ENCODE measurements at places on chromosomes 12 and 14.
A peak's percentile ranks its signal among the peaks of the same experiment; 100 is the strongest.

- DNase-seq: no peak
Measured at GRCh38 chr12:69915964-69916363, 90.9 kb downstream of the MYRFL start.

DNA sequence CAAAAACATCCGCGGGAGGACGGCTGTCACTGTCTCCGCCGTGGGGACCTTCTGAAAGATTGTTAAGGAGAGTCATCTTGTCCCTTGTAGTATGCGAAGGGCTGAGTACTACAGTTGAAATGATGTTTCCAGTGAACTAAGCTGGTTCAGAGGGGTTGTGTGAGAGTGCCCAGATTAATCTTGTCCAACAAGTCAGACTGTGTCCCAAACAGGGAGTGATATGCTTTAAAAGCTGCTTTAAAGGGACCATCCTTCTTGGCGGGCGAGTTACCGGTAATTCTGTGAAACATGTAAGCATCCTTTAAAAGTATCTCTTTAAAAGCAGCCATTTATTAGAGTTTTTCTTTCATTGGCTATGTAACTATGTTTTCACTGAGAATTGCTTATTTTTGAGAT is 1.1 kb downstream of the WDR20 start:
- no peak for DNase-seq

GRCh38 chr12:29389295-29389919 is 8.4 kb upstream of the ERGIC2 start:
- no peak for DNase-seq

GRCh38 chr12:1583421-1584078 is 10.8 kb downstream of the FBXL14 start:
- DNase-seq: peak; percentile 70

DNA sequence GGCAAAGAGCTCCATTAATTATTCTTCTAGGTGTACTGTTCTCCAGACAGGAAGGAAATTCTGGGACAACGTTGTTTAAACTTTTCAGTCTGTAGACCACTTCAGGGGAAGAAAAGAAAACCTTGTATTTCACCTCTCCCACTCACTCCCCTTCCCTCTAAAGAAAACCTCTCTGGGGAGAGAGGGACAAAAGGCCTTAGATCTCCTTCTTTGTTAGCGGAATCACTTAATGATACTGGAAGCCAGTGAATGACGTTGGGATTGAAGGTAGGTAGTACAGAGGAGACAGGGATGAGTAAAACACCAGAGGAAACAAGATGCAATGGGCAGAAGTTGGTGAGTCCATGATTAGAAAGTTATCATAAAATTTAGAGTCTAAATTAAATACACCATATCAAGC is 38.7 kb upstream of the SGPP1 start:
- DNase-seq: no peak

- no peak for DNase-seq
Measured at GRCh38 chr14:69005432-69006148, 26.5 kb upstream of the ACTN1 start.

- no peak for DNase-seq
Measured at GRCh38 chr12:107129315-107129930, 36.1 kb upstream of the CRY1 start.

DNA sequence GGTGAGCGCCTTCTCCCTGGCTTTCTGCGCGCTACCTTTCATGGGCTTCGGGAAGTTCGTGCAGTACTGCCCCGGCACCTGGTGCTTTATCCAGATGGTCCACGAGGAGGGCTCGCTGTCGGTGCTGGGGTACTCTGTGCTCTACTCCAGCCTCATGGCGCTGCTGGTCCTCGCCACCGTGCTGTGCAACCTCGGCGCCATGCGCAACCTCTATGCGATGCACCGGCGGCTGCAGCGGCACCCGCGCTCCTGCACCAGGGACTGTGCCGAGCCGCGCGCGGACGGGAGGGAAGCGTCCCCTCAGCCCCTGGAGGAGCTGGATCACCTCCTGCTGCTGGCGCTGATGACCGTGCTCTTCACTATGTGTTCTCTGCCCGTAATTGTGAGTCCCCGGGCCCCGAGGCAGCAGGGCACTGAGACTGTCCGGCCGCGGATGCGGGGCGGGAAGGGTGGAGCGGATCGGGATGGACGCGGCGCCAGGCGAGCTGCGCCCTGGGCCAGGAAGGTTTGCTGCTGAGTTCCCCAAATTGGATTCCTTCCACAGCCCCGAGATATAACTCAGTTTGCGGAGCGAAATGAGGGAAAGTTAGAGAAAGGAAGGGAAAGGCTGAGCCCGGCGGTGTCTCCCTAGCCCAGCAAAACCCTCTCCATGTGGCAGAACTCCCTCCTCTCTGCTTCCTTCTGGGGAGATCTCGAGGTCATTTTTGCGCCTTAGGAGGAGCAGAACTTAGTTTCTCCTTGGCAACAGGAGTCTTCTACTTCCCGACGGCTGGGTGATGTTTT is 972 bp downstream of the PTGDR start:
- DNase-seq: peak; percentile 8

GRCh38 chr14:54669721-54670561 is 103.0 kb downstream of the SAMD4A start:
- no peak for DNase-seq

DNA sequence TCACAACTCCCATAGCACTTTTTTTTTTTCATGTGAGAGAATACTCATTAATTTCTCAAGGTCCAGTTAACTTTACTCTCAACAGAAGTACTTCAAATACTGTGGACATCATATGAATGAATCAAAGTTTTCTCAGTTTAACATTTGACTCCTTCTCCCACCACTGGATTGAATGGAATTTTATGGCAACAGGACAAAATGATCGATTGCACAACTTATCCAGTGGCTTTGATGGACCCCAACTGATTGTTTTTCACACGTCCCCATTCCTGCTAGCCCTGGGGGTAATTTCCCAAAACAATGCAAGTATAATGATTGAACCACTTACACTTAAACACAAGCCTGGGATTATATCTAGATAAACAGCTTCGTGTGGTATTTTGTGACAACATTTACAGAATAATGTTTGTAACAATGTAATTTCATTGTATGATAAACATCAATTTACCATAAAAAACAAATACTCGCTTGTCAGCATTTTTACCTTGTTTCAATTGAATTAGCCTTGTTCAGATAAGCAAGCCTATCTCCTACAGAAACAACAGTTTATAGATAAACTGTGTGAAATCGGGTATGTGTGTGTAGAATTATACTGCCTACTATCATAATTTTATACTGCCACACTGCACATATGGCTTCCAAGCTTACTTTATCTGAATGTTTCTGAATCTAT is 60.9 kb downstream of the SOX5 start:
- no peak for DNase-seq

GRCh38 chr12:105069936-105070702 is 14.1 kb downstream of the ALDH1L2 start:
- no peak for DNase-seq

DNA sequence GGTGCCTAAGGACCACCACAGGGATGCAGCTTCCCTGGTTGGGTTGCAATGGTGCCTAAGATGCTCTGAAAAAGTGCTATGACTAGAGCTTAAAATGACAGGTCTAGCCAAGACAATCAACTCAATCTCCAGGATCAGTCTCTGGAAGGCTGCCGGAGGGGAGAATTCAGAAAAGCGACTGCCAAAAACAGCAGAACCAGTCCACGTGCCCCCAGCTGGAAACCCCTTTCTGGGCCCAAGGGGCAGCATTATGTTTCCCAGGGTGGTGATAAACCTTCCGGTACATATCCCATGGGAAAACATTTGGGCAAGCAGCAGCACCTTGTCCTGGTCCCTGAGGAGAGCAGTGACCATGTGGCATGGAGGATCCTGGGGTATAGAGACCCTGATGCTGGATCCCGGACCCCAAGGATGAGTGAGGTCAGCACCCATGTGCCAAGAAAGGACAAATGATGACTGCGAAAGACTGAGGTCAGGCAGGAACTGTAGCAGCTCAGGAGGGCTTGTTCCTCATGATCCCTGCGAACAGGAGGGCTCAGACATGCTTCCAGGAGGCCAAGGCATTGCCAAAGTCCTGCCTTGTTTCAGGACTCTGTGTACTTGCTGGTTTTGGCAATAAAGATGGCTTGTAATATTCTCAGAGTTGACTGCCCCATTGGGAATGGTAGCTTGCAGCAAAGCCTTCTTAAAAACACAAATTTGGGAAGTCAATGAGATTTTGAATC is 49.9 kb upstream of the LTBP2 start:
- no peak for DNase-seq

GRCh38 chr14:64878837-64879634 is 671 bp downstream of the SPTB start:
- DNase-seq: no peak

DNA sequence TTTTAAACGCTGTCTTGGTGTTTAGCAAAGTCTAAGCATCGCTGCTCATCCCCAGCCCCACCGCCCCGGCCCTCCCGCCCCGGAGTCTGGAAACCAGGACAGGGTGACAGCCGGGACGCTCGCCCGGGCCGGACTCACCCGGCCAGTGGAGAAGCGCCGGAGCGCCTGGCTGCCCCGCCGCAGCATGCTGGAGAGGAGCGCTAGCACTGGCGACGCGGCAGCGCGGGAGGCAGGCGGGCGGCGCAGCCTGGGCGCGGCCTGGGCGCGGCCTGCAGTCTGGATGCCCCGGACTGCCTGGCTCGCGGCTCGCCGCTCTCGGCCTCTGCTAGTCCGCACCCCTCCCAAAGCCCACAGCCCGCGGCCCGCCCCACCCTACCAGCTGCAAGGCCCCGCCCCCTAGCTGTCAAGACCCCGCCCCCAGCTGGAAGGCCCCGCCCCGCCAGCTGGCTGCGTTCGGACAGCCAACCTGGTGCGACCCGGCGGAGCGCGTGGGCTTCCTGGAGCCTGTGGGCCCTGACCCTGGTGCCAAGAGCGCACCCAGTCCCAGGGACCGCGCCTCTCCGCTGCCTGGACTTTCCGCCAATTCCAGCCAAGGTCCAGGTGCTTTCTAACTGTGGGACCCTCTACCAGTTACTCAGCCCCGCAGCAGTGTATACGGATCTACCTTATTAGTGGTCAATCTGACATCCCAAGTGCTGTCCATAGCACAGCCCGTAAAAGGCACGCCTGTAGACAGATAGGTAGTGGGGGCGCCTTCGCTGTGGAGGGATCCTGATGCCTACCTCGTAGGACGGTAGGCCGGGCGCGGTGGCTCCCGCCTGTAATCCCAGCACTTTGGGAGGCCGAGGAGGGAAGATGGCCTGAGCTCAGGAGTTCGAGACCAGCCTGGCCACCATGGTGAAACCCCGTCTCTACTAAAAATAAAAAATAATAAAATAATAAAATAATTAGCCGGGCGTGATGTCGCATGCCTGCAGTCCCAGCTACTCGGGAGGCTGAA is at the start of gene ALDH1L2:
Gene ALDH1L2, minus strand, starts transcription at position 208 of the 1,000 bp plus-strand sequence. Its CDS starts 22 bp downstream, at position 186.
- DNase-seq: peak; percentile 15
